Activated CD8-positive, alpha-beta T cell treated with anti-CD3 and anti-CD28 coated beads for 36 hours (primary cell): ENCODE measurements at places on chromosomes 11 and 22.

DNA sequence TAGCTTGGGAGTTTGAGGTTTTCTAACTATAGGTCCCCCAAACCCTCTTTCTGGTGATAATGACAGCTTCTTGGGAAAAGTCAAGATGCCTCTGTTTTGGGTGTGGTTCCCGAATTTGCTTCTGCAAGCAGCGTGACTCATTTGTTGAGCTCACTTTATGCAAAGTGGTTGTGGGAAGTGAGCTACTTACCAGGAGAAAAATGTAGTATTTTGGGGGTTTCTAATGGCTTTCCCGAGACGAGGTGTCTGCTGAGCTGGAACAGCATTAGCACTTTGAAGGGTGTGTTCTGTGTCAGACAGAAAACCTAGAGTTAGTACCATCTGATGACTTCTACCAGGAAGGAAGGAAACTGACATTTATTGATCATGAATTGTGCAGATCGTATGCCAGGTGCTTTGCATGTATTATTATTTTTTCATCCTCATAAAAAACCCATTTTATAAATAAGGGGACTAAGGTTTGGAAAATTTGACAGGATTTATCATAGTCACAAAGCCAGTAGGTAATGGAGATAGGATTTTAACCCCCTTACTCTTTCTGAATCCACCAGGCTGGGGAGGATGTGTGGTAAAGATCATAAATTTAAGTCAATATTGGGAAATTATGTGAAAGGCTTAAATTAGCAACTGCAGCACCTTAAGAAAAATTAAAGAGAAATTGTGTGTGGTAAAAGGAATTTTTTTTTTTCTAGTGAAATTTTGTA lies 108.8 kb upstream of the CD44 start:
- no peak for DNase-seq

GRCh38 chr11:124110201-124110600 lies 5.0 kb upstream of the VWA5A start:
- no peak for DNase-seq

DNA sequence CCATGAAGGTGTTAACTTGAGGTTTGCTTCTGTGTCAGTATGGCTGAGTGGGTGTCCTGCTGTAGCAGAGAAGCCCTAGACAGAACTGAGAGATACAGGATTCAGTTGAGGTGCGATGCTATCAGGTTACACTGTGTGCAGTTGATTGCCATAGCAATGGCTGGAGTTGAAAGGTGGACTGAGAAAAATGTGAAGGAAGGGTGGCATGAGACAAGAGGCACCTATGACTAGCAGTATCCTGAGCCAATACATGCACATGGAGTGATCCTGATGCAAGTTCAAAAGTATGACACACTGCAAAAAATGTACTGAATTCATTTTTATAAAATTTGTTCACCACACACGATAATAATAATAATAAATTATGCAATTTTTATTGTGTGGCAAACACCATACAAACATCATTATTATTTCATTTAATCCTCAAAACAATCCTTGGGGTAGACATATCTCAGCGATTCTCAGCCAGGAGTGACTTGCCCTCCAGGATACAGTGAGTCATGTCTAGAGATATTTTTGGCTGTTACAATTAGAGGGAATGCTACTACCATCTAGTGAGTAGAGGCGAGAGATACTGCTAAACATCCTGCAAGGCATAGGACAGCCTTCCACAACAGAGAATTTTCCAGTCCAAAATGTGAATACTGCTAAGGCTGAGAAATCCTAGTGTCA lies 3.9 kb upstream of the PIWIL4 start:
- DNase-seq, result no peak

DNA sequence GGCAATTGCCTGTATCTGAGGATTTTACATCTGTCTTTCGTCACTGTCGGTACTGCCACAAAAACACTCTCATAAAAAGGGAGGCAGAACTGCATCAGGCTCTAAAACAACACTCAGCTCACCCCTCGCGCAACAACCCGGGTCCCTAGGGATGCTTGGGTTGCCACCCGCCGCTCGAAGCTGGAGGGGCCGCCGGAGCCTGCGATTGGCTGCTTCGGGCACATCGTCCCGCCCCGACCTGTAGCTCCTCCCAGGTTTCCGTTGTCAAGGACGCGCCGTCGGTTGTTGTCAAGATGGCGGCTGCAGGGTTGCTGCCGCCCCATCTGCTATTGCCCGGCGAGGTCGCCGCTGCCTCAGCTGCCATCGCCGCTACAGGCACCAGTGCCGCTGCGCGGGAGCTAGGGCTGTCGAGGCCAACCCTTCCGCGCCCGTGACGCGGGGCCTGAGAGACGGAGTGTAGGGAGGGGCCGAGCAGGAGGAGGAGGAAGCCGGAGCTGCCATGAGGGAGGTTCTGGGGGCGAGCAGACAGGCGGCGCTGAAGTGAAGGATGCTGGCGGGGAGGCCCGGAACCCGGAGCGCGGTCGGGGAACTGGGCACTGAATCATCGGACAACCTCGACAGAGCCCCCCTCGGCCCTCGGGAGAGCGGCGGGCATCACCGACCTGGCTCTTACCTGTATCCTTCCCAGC lies at the start of gene CEP126:
TSS of gene CEP126 (plus strand) at position 273 of the 689 bp plus-strand sequence. CDS start at position 548, 275 bp downstream.
- peak; percentile 96 for DNase-seq

DNA sequence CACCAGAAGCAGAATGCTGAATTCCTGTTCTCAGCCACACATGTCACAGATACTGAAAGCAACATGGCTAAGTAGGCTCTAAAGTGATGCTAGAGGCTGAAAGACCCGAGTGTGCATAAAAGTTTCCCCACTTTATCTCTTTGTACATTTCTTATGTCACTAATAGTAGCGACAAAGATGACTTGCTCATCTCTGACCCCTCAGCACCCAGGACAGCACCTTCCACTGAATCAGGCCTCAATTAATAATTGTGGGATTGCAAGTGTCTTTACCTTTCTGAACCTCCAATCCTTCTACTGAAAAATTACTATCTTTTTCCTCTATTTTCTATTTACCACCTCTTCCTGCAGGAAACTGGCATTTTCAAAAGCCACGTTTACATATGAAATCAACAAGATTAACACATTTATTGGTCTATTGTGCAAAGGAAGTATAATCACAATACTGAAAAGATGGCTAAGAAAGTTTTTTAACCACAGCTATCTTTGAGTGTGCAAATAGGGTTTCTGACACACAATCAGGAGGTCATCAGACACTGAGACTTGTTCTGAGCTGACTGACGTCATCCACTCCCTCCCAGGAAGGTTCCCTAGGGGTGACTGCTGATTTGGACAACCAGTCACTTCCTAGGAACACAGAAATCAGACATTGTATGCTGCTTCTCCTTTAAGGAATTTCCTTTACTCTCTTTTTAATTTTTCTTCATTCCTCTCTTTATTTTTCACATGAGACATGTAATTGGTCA lies 213.9 kb upstream of the ISX start:
- DNase-seq, result no peak

DNA sequence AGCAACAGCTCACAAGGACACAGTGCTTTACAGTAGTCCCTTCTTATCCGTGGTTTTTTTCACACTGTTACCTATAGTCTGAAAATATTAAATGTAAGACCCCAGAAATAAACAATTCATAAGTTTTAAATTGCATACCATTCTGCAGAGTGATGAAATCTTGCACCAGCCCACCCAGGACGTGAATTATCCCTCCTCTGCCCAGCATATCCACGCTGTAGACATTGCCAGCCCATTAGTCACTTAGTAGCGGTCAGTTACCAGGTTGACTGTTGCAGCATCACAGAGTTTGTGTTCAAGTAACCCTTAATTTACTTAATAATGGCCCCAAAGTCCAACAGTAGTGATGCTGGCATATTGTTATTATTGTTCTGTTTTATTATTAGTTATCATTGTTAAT lies 3.6 kb downstream of the CLTCL1 start:
- no peak for DNase-seq

- no peak for DNase-seq
These were observed 21.1 kb upstream of the TTLL12 start for GRCh38 chr22:43207849-43208702.

GRCh38 chr11:2400069-2400761 lies at the start of gene TSSC4:
Gene TSSC4, plus strand, starts transcription at chr11:2400750. Its CDS starts 1,884 bp downstream, at chr11:2402634.
- DNase-seq, result peak; percentile 99

GRCh38 chr11:63614136-63614671 lies at the start of gene PLAAT3:
Gene PLAAT3, minus strand, starts transcription at chr11:63614433. Its CDS starts 419 bp downstream, at chr11:63614014.
- peak; percentile 52 for DNase-seq

DNA sequence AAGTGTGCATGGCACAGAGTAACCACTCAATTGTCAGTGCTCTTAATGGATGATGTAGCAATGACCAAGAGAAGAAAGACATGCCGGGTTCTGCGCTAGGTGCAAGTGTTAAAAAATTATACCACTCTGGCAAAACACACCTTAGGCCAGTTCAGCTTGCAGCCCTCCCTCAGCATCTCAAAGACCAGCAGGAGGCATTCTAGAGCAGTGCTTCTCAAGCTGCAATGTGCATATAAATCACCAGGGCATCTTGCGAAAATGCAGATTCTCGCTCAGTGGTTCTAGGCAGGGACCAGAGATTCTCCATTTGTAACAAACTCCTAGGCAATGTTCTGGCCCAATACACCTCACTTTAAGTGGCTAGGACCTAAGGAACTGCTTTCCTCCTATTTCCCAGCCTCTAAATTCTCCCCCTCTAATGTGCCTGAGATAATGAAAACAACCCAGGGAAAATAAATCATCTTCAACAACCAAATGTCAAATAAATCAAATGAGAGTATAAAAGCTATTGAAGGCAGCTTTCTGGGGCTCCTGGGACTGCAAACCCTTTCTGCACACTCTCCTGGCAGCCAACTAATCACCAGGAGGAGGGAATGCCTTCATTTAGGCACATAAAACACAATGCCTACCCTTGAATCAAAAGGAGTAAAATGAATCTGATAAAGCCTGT lies 337.2 kb upstream of the API5 start:
- no peak for DNase-seq

DNA sequence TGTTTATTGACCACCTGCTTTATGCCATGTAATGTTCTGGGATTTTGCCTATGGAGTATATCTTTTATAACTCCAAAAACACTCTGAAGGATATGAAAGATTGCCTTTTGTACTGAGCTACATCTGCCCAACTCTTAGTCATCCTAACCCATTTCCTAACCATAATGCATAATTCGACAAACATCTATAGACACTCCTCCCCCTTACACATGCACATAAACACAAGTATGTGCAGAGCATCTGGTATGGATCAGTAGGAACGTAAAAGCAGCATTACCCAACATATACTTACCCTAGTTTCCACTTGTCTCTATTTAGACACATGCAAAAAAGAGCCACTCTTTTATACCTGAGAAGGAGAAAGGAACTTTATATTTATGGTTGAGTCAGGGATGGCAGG lies 272.8 kb downstream of the FAM76B start:
- no peak for DNase-seq

GRCh38 chr22:30806391-30806861 lies 111.8 kb downstream of the OSBP2 start:
- peak; percentile 6 for DNase-seq

- DNase-seq, result no peak
These were observed 31.1 kb downstream of the GRAMD1B start for GRCh38 chr11:123461164-123461563.

DNA sequence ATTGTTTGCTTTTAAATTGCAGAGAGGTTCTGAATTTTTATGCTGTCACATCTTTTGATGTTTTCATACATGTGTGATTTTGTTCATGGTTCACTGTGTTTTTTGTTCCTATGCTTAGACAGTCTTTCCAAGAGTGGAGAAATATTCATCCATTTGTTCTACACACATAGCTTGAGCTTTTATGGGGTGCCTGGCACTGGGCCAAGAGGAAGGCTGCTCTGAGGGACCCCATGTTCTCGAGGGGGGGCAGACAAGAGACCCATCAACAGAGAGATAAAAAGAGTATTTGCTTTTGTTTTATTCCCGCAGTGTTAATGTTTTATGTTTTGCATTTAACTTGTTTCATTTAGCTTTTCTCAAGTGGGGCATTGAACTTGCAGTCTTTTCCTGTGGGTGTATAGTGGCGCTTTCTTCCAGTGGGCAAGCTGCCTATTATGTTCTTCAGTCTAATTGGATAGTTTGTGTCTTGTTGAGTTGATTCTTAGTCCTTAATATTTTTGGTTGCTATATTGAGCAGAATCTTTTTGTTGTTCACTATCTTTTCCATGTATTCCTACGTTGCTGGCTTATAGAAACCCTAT lies 57.7 kb downstream of the CABIN1 start:
- DNase-seq, result no peak

- no peak for DNase-seq
These were observed 5.5 kb downstream of the APOL2 start for GRCh38 chr22:36233796-36234195.

- DNase-seq, result peak; percentile 53
These were observed 15.6 kb upstream of the C11orf91 start for GRCh38 chr11:33716243-33716642.

- no peak for DNase-seq
These were observed 6.0 kb downstream of the PDXP start for GRCh38 chr22:37664249-37665101.

DNA sequence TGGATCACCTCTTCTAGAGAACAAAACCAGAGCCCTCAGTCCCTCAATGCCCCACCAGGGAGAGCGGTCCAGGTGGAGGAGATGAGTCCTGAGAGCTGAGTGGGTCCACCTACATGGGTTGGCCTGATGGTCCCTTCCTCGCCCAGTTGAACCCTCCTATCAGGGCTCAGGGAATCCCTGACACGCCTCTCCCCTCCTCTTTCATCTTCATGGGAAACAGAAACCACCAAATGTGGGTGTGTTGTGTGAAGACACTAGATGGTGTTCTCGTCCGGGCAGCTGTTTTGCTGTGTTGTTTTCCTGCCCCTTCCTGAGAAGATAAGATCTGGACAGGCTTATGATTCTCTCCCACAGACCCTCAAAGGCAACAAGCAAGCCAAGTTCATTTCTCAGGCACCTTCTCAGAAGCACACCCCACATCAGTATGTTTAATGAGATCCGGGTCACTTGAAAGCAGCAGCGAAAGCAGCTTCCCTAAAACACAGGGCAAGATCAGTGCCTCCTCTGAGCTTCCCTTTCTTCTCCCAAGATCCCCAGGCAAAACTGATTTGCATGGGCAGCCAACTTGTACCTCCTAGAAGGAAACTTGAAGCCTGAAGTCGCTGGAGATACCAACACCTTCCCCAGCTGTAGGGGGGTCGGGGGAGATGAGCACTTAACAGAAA lies 35.3 kb upstream of the POU2AF1 start:
- DNase-seq, result peak; percentile 31

- no peak for DNase-seq
These were observed 559.9 kb downstream of the MN1 start for GRCh38 chr22:27241430-27242321.

DNA sequence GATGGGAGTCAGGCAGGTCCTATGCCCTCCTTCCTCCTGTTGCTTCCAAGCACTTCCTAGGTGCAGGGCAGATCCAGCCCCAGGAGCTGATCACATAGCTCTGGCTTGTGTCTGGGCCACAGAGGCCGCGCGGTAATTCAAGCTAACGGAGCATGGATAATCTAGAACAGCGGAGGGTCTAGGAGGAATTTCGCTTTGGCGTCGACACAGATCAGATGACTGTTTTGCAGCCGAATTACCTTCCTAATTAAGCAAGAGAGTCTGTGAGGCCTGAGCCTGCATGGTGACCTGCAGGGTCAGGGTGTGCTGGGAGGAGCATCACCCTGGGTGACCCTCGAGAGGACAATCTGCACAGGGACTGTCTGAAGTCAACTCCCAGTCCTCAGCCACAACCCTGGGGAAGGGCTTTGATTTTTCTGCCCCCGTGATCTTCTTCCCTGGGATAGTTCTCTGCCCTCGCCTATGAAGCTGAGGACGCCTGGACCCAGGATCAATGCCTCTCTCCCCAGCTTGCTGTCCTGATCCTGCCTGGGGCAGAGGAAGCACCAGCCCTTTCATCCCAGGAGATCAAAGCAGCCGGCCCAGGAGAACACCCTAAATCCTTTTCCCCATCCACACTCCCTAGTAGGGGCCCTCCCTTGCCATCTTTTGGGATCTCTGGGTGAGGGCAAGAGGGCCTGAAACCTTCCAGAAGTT lies 11.0 kb downstream of the NECTIN1 start:
- DNase-seq, result no peak

GRCh38 chr11:61621917-61622585 lies 41.2 kb upstream of the SYT7 start:
- no peak for DNase-seq
